ENCODE measurements at places on chromosomes 7 and 10. TPM values are rescaled to one million over a fixed set of nuclear protein-coding genes. Genes with fewer than 3 reads are reported as not detected.

- peak; percentile 51 for DNase-seq
These were observed 342.3 kb upstream of the SEMA3D start for GRCh38 chr7:85529201-85529600.

DNA sequence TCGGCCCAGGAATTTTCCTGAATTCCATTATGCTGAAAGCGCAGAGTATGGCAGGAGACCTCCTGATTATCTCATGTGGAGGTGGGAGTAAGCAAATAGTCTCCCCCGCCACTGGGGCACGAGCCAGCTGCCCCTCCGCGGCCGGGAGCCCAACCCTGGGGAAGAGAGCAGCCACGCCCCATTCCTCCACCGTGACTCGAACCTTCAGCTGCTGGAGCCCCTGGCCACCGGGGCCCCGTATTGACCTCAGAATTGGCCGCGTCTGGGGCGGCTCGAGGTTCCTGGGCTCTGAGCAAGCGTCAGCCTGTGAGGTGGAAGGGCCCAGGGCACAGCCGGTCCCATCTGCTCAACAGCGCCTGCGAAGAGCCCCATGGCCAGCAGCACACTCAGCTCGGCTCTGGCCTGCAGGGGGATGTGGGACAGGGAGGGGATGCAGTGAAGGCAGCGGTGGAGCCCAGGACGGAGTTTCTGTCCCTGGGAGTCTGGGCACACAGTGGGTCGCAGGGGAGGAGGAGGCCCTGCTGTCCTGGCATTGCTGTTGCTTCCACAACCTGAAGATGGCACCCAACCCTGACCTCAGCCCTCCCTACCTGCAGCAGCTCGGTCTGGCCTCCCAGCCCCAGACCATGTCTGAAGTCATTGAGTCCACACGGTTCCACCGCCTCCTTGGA lies 97.8 kb downstream of the CHST15 start:
- peak; percentile 77 for DNase-seq

DNA sequence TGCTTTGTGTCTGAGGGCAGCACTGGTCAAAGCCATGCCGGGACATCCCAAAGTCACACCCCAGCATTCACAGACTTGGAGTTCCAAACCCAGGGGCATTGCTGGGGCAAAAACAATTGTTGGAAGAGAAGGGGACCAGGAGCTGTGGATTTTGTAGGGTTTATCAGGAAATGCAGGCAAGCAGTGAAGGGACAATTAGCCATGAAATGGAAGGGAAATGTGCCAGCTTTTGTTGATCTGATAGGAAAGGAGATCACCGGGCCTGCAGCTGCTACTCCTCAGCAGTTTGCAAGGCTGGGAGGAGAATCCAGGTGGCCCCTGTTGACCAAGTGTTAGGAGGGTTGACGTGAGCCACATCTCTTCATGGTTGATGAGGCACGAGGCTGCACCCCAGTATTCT lies 2.5 kb upstream of the BRI3 start:
- no peak for DNase-seq

DNA sequence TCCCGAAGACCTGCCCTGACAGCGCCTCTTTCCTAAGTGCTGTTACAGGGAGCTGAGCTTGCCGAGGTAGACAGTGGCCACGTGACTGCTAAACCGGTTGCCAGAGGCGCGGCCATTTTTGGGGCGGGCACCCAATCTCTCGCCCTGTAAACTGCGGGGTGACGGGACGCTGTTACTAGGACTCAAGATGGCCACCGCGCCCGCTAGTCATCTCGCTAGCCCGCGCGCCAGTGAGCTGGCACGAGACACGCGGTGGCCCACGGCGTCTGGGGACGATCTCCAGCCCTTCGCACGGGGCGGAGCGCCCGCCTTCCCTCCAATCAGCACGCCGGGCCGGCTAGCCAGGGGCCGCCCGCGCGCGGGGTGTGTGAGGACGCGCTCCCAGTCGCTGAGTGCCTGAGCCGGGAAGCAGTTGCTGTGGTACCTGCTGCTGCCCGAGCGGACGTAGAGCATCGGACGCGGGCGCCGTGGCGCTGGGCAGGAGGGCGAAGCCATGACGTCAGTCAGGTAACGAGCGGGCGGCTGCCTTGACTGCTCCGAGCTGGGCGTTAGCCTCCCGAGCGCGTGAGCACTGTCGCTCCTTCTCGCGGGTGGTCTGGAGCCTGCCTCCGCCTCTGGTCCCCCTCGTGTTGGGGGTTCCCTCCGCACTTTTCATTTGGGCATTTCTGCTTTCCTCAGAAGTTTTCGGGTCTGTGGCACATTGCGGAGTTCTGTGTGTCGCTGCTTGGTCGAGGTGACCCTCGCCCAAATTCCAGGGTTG lies 25.5 kb downstream of the ADK start:
- DNase-seq, result peak; percentile 98

The WEE2 gene
- not detected for total RNA-seq

The DEPP1 gene
- 42.2 TPM for total RNA-seq
